Brain (organoid and tissue), 16 donors: ENCODE measurements at places on chromosomes 16 and 17. TPM values are rescaled to one million over a fixed set of nuclear protein-coding genes. Genes with fewer than 3 reads are reported as not detected.

The KRTAP4-16 gene
- not detected for polyA plus RNA-seq

The LPCAT2 gene
- polyA plus RNA-seq, result 1.7 TPM

The DNAH3 gene
- polyA plus RNA-seq, result 1.2 TPM

The ADCY7 gene
- polyA plus RNA-seq, result 0.66 TPM

The FOXN1 gene
- not detected for polyA plus RNA-seq

The SEPTIN12 gene
- polyA plus RNA-seq, result not detected

The EVPLL gene
- polyA plus RNA-seq, result not detected

The RAB37 gene
- 2.8 TPM for polyA plus RNA-seq

The ZACN gene
- 0.24 TPM for polyA plus RNA-seq

The C16orf89 gene
- 14.4 TPM for polyA plus RNA-seq

The CRYM gene
- polyA plus RNA-seq, result 27.2 TPM

The PMFBP1 gene
- polyA plus RNA-seq, result 0.41 TPM

The MFSD6L gene
- not detected for polyA plus RNA-seq

The C16orf87 gene
- polyA plus RNA-seq, result 8.7 TPM

The PPM1E gene
- 15.2 TPM for polyA plus RNA-seq

The TRIM72 gene
- 0.14 TPM for polyA plus RNA-seq

The CLDN6 gene
- polyA plus RNA-seq, result 0.31 TPM

The RAB11FIP4 gene
- 49.1 TPM for polyA plus RNA-seq

The NF1 gene
- 16.0 TPM for polyA plus RNA-seq

The CLDN7 gene
- 113 TPM for polyA plus RNA-seq

The VAT1 gene
- 594 TPM for polyA plus RNA-seq

The CLEC3A gene
- not detected for polyA plus RNA-seq

The DLX3 gene
- not detected for polyA plus RNA-seq

The MPV17L gene
- 2.1 TPM for polyA plus RNA-seq

The PLA2G10 gene
- not detected for polyA plus RNA-seq

The NOG gene
- 0.66 TPM for polyA plus RNA-seq

The KRTAP1-5 gene
- polyA plus RNA-seq, result not detected

The ATP1B2 gene
- polyA plus RNA-seq, result 149 TPM

The KCNG4 gene
- polyA plus RNA-seq, result not detected

The CHRNB1 gene
- polyA plus RNA-seq, result 17.7 TPM

The FBF1 gene
- 10.6 TPM for polyA plus RNA-seq

The HLF gene
- polyA plus RNA-seq, result 6.1 TPM

The ABCC11 gene
- polyA plus RNA-seq, result 0.37 TPM

The FSCN2 gene
- 1.3 TPM for polyA plus RNA-seq

The PABPN1L gene
- polyA plus RNA-seq, result 0.41 TPM

The CCL4 gene
- polyA plus RNA-seq, result 0.80 TPM

The SHCBP1 gene
- 6.0 TPM for polyA plus RNA-seq

The PRCD gene
- 9.9 TPM for polyA plus RNA-seq

The SEPTIN1 gene
- 4.8 TPM for polyA plus RNA-seq

The TRIM47 gene
- polyA plus RNA-seq, result 46.1 TPM

The MYH11 gene
- 9.7 TPM for polyA plus RNA-seq

The DNAH17 gene
- 16.1 TPM for polyA plus RNA-seq

The SMIM22 gene
- polyA plus RNA-seq, result 103 TPM

The PERCC1 gene
- polyA plus RNA-seq, result 13.1 TPM

The PDIA2 gene
- 8.3 TPM for polyA plus RNA-seq

The SULT1A4 gene
- 3.4 TPM for polyA plus RNA-seq

The AIPL1 gene
- not detected for polyA plus RNA-seq

The STAT5B gene
- 27.0 TPM for polyA plus RNA-seq

The PAQR4 gene
- 121 TPM for polyA plus RNA-seq

The ZSCAN10 gene
- not detected for polyA plus RNA-seq

The SLC35G6 gene
- not detected for polyA plus RNA-seq
